ENCODE measurements at places on chromosomes 1 and 21.
A peak's percentile ranks its signal among the peaks of the same experiment; 100 is the strongest.

- DNase-seq: peak; percentile 19
Observed at GRCh38 chr1:58573705-58574591, 3.1 kb downstream of the TACSTD2 start.

DNA sequence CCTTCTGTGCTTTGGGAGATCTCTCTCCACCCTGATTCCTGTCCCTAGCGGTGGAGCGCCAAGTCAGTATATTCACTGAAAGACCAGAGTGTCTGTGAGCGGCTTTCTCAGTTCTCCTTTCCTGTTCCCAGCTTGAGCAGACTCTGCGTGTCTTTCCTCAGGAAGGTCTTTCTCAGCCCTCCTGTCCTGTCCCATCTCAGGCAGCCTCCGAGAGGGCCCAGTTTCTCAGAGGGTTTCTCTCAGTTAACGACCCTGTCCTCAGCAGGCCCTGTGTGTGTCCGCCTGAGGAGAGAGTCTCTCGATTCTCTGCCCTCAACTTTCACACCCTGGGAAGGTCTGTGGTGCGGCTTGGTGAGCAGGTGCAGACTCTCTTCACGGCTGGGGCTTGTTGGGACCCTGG lies 34.0 kb upstream of the CHIT1 start:
- DNase-seq: no peak

DNA sequence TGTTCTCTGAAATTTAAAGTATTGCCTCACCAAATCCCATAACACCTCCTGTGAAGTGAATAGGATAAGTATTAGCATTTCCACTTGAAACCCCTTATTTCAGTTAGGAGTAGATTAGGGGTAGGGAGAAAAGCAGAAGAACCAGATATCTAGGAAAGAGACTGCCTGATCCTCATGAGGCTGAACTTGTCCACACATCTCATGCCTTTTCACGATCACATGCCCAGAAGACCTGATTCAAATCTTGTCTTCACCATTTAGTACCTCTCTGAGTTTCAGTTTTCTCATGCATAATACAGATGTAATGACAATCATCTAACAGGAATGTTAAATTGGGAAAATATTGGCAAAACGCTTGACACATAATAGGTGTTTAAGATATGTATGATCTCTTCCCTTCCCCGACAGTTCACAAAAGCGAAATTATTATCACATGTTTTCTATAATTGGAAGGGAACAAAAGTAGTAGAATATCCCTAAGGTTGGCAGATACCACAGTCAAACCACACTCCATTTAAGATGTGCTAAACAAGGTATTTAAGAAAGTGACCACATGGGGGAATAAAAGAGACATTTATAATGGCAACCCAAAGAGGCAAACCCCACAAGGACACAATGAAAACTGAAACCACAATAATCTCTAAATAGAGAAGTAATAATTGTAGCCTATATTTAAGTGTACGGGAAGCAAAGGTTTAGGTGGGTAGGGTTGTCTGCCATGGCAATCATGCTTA lies 25.2 kb downstream of the GFI1 start:
- DNase-seq: no peak

DNA sequence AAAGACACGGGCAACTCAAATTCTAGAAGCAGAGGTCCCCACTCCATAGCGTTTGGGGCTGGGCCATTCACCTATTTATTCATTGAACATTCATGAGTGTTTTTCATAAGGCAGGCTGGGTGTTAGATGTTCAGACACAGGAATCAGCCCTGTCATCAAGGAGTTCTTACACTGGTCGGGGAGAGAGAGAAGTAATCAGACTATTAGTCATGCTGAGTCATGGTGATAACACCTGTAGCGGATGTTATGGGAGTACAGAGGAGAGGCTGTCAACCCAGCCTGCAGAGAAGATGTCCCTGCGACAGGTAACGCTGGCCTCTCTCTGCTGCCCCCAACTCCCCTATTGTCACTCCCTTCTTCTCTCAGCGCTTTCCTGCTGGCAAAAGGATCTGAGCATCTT lies 17.2 kb downstream of the LY9 start:
- DNase-seq: no peak

- DNase-seq: no peak
Observed at GRCh38 chr1:202365092-202365815, 16.8 kb downstream of the PPP1R12B start.

- no peak for DNase-seq
Observed at GRCh38 chr1:36401602-36402503, 4.1 kb upstream of the LSM10 start.

GRCh38 chr1:234929369-234929768 lies 199.3 kb downstream of the TOMM20 start:
- DNase-seq: peak; percentile 2

GRCh38 chr21:36549470-36549869 lies 69.5 kb upstream of the CLDN14 start:
- DNase-seq: no peak

- DNase-seq: no peak
Observed at GRCh38 chr1:91583326-91583755, 82.7 kb downstream of the CDC7 start.

DNA sequence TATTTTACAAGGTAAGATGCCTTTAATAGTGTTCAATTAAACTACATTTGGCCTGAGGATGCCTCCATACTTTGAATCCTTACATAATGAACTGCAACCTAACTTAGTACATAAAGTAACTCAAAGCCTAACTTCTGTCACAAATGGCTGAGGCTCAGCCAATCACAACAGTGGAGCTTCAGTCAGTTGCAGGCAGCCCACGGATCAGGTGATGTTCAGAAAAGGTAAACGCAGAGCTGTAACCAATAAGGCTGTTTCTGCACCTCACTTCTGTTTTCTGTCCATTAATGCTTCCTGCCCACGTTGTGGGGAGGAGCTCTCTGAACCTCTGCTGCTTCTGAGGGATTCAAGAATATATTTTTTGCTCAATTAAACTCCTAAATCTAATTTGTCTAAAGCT lies 94.8 kb upstream of the KIAA0040 start:
- no peak for DNase-seq

Data from stimulated activated naive CD8-positive, alpha-beta T cell treated with anti-CD3 and anti-CD28 coated beads, Interleukin-15, Interleukin-2, amounts not matched to agents 100 U/mL and 50 U/mL, for 24 hours (primary cell).